ENCODE measurements at places on chromosomes 4 and X. TPM values are rescaled to one million over a fixed set of nuclear protein-coding genes. Genes with fewer than 3 reads are reported as not detected.
A peak's percentile ranks its signal among the peaks of the same experiment; 100 is the strongest.

Gene RTL3
- total RNA-seq, result 1.4 TPM

Gene ARL13A
- total RNA-seq, result not detected

Gene PNMA6F
- total RNA-seq, result not detected

Gene VSIG1
- 8.2 TPM for total RNA-seq

Gene GYG2
- 1.5 TPM for total RNA-seq

Gene ARHGAP4
- total RNA-seq, result 92.1 TPM

GRCh38 chr4:170391066-170391740, 301.4 kb upstream of the AADAT start:
- H3K4me3 ChIP-seq, result no peak overlapping the region
- no peaks in the 10 kb centered on the region for H3K4me1 ChIP-seq
- no peak for DNase-seq

DNA sequence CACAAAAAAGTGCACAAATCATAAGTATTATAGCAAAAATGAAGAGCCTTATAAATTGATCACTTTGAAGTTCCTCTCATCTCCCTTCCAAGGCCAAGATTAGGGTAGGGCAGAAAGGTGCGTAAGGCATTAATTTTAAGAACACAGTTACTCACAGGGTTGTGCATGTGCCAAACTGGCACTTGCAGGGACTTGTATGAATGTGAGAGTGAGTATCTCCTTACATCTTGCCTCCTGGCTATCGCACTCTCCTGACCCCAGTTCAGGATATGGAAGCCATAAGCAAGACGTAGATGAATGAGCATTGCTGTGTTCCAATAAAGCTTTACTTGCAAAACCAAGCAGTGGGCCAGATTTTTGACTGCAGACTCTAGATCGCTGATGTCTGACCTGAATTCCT, 510.1 kb upstream of the AADAT start:
- H3K4me1 ChIP-seq, result no peaks in the 10 kb centered on the region
- no peak for DNase-seq
- no peaks in the 10 kb centered on the region for H3K36me3 ChIP-seq
- no peak overlapping the region for H3K4me3 ChIP-seq
- H3K27me3 ChIP-seq, result no peaks in the 10 kb centered on the region

DNA sequence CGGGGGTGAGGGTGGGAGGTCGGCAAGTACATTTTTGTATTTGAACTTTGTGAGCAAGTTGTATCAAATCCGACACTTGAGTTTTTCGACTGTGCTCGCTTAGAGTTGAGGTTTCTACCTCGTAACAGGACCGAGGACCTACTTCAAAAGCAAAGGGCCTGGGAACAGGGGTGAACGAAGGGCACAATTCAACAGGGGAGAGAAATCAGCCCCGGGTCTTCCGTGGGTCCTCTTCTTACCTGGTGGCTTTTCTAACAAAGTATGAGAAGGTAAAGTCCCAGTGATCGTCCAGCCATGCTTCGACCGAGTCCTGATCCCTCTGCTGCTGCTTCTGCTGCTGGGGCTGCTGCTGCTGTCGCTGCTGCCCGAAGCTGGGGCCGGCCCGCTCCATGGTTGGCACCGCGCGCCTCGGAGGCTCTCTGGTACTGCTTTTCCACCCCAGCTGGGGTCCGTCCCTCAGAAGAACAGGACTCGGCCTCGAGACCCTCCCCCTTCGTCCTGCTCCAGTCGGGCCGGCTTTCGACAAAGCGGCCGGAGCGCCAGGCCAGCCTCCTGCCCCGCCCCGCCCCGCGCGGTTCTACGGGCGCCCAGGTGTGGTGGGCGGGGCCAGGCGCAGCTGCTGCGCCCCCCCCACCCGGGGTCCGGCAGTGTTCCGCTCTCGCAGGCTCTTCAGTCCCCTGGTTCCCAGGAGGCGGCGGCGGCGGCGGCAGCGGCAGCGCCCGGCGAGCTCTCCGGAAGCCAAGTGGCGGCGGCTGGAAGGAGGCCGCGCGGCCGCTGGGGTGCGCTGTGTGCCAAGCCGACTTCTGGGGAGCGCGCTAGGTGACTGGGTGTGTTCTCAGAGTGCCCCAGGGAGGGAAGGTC, at the start of gene PDE5A:
Gene PDE5A (minus strand): TSS at position 524 of the 861 bp plus-strand sequence. CDS start 133 bp downstream, at position 391.
- H3K27me3 ChIP-seq, result no peaks in the 10 kb centered on the region
- DNase-seq, result peak; percentile 33
- peak within 1 kb of the TSS; percentile 96 for H3K27ac ChIP-seq
- no peaks in the 10 kb centered on the region for H3K36me3 ChIP-seq

DNA sequence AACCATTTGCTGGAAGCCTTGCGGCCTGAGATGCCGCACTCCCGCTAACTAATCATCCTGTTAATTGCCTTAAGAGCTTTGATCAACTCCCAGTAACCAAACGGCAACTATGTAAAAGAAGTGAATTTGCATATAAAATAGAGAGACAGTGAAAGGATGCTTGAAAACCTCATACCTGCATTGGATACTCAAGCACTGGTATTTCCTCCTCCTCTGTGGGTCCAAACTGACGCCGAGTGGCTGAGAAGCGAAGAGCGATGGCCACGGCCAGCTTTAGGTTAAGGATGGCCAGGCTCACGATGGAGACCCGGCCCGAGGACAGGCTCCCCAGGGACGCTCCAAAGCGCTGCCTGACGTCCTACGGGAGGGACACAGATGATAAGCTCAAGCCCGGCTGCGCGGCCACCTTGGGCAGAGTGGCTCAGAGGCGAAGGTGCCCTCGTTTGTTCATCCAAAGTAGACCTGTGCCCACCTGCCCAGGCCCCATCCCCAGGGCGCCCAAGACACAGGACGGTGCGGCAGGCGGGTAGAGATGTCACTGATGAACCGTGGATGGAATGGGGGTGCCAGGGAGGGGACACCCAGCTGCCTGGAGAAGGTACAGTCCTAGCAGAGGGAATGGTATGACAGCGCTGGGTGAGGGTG, 43.6 kb downstream of the ACOX3 start:
- H3K36me3 ChIP-seq, result peaks cover 23% of the 10 kb centered on the region
- H3K27me3 ChIP-seq, result no peaks in the 10 kb centered on the region
- no peak overlapping the region for H3K27ac ChIP-seq
- no peak for DNase-seq
- no peak overlapping the region for H3K4me3 ChIP-seq
- H3K4me1 ChIP-seq, result peaks cover 39% of the 10 kb centered on the region

- H3K36me3 ChIP-seq, result no peaks in the 10 kb centered on the region
- H3K27me3 ChIP-seq, result no peaks in the 10 kb centered on the region
- peaks cover 6% of the 10 kb centered on the region for H3K4me1 ChIP-seq
Measured at GRCh38 chr4:7359400-7360062, 75.2 kb downstream of the PSAPL1 start.
